CD8-positive, alpha-beta memory T cell (primary cell): ENCODE measurements at places on chromosomes 12 and 14.

- DNase-seq: no peak
Observed at GRCh38 chr12:53975064-53975471, 314 bp upstream of the HOTAIR start.

DNA sequence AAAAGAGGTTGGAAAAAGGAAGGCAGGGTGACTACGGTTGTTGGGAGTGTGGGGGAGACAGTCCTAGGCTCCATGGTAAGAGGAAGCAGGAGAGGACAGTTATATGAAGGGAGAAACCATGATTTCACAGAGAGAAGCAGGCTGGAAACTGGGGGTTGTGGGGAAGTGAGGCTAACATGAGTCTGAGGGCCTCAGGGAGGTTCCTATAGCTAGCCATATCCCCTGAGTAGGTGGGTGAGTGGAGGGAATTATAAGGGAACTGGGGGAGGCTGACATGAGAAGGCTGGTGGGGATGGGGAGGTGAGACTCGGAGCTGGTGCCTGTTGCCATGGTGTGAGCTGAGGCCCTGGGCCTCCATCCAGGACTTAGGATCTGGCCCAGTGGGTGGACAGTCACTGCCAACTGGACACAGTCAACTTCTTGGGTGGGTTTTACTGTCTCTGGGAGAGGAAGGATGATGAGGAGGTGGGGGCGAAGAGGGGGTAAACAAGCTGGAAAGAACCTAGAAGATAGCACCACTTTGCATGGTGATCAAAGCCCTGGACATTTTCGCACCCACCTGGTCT, 1.4 kb downstream of the RNASE13 start:
- no peak for DNase-seq

GRCh38 chr14:100888789-100889315, 14.7 kb downstream of the RTL1 start:
- DNase-seq: no peak

- peak; percentile 36 for DNase-seq
Observed at GRCh38 chr12:68641138-68641537, 30.4 kb downstream of the RAP1B start.

- DNase-seq: no peak
Observed at GRCh38 chr14:37129047-37129446, 43.4 kb downstream of the SLC25A21 start.

- DNase-seq: no peak
Observed at GRCh38 chr12:112848972-112849371, 57.4 kb downstream of the RPH3A start.

DNA sequence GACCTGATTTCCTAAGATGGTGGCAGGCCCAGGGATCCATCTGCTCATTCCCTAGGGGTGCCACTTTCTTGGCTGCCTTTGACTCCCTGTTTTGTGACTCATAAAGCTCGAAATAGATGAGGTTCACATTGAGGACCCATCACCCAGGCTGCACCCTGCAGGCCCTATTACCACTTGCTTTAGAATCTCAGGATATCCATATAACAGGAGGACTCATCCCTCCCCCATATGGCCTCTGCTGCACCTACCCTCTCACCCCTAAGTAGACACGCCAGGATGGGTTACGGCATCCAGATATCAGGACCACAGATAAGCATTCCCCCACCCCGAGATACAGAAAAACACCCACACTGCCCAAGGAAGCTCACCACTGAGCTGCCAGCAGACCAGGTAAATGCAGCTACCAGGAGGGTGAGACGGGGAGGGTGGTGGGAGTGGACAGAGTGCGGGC, 155.7 kb downstream of the DPF3 start:
- DNase-seq: no peak

GRCh38 chr14:68140076-68140741, 320.6 kb downstream of the RAD51B start:
- DNase-seq: no peak

DNA sequence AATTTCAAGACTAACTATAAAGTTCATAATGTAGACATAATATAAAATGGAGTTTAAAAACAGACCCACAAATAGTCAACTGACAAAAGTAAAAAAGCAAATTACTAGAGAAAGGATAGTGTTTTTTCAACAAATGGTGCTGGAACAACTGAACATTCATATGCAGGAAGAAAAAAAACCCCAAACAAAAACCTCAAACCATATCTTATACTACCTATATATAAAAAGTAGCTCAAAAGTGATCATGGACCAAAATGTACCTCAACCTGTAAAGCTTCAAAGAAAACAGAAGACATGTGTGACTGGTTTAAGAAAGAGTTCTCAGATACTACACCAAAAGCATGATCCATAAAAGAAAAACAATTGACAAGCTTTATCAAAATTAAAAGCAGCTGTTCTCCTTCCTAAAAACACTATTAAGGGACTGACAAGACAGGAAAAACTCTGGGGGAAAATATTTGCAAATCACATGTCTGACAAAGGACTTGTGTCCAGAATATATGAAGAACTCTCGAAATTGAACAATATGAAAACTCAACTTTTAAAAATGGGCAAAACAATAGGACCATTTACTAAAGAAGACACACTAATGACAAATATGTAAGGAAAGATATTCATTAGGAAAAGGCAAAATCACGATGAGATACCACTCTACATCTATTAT, 22.7 kb upstream of the ARID4A start:
- no peak for DNase-seq

DNA sequence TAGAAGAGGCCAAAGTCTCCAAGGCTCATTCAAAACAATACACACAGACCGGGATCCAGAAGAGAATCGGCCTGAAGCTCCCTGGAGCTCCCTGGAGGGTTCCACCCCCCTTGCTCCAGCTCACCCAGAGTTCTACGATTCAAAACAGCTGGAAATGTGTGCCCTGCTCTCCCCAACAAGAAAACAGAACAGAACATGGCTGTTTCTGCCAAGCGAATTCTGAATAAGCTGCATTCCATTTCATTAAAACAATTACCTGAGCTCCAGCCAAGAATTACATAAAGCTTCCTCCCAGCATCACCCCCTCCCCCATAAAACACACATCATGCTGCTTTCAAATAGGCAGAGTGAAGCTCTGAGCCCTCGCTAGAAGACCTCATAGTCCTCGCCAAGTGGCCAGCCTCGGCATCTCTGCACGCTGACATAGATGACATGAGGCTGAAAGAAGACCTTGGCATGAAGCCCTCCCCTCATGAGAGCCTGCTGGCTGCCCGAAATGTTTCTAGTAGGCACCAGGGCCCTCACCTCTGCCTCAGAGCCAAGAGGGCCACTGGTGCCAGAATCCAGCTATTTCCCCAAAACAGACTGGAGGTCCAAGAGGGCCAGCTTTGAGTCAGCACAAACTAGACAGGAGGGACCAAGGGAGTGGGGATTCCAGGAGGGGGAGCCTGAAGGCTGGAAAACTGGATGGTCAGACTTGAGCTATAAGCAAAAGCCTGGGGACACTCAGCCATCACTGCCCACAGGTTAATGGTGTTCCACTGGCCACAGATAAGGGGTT, 8.3 kb downstream of the PXN start:
- DNase-seq: no peak

DNA sequence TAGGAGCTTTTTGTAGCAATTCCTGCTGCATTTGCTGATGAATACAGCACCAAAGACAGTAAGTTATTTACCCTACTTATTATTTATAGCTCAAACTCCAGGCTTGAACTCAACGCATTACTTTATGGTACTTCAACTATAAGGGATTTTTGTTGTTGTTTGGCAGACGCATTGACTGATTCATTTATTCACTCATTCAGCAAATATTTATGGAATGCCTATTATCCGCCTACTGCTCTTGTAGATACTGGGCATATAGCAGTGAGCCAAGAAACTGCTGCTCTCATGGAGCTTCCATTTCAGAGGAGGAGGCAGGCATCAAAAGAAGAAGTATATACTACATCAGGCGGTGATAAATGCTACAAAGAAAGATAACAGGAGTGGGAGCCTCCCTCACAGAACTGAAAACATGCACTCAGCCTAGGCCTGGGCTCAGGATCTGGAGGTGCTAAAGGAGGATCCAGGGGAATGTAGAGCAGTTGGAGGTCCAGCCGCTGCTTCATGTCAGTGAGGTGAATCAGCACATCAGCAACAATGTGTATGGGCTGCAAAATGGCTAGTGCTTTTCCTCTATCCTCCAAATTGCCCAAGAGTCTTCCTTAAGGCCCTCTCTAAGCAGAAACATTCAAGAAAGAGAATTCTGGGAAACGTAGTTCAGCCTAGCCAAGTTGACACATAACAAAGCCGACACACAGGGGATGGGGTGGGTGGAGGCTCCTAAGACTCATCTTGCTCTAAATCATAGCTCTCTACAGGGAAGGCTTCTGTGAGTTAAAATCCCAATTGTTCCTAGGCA, 157.5 kb downstream of the NRXN3 start:
- no peak for DNase-seq
